GM13976 (cell line): ENCODE measurements at places on chromosomes 4 and X.

GRCh38 chr4:96786306-96786705 lies 946.4 kb downstream of the PDHA2 start:
- no peak for DNase-seq

GRCh38 chrX:31319586-31319985 lies 247.7 kb upstream of the FTHL17 start:
- DNase-seq = no peak

GRCh38 chr4:26452565-26453531 lies 37.4 kb downstream of the CCKAR start:
- DNase-seq = no peak

DNA sequence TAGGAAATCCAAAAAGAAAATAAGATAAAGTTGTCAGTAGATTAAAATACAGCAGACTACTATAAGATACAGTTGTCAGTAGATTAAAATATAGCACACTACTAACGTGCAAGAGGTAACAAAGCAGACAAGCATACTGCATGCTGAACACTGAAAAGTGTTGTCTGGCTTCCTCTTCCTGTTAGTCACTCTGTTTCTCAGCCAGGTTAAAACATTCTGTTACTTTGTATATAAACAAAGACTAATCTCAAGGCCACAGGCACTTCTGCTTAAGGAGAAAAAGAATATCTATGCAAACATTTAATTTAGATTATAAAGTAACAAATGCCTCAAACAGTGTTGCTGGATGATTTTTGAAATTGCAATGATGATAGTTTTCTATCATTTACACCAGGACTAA lies 41.0 kb upstream of the SCD5 start:
- DNase-seq = no peak

DNA sequence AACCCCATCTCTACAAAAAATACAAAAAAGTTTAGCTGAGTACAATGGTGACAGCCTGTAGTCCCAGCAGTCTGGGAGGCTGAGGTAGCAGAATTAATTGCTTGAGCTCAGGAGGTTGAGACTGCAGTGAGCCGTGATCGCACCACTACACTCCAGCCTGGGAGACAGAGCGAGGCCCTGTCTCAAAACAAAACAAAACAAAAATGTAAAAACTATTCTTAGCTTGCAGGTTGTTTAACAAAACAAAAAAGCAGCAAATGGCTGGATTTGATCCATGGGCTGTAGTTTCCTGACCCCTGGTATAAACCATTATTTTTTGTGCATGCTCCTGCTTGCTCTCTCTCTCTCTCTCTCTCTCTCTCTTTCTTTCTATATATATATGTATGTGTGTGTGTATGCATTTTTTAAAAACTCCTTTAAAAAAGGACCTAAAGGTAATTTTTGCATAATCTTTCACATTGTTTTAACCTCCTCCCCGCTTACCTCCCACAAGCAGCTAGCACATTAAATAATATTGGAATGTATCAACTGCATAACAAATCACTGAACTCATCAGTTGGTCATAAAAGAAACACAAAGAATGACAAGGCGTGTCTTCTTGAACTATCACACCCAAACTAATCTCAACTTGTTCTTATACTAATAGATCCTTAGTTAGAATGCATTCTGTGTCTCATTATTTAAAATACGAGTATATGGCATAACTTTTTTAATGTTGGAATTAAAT lies 4.8 kb downstream of the AREG start:
- no peak for DNase-seq

DNA sequence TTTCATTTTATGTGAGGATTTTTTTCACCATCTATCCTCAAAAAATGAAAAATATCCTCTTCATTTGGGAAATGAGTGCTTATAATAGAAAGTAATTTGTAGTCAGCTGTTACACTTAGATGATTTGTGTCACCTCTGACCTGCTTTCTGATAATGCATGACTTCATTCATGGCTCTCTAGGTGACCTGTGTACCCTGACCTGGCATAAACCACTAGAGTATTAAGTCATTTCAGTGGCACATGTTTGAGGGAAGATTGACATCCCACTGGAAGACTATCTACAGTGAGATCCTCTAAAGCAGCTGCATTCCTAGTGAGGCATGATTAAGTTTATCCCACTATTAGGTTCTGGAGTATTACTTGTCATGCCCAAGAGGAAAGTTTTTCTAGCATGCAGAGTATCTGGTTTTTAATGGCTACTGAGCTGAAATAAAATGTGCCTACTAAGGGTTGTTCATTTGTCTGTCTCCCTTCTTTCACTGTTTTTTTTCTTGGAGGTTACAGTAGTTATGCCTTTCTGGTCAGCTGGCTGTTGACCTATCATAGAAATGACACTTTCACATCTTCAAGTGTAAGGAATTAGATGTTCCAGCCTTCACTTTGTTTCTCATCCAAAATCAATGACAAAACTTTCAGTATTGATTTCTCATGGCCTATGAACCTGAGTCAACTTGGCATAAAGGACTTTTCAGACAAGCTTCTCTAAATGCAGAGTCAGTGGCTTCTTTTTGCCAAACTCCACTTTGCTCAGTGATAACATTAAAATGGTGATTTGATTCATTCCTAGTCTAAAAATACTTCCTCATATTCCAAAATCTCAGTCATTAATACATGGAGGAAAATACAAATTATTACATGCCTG lies 33.1 kb downstream of the TET2 start:
- DNase-seq = no peak

- DNase-seq = no peak
Measured at GRCh38 chr4:87912164-87913004, 63.1 kb upstream of the SPP1 start.

GRCh38 chrX:139734996-139735395 lies 27.0 kb upstream of the MCF2 start:
- DNase-seq = no peak

DNA sequence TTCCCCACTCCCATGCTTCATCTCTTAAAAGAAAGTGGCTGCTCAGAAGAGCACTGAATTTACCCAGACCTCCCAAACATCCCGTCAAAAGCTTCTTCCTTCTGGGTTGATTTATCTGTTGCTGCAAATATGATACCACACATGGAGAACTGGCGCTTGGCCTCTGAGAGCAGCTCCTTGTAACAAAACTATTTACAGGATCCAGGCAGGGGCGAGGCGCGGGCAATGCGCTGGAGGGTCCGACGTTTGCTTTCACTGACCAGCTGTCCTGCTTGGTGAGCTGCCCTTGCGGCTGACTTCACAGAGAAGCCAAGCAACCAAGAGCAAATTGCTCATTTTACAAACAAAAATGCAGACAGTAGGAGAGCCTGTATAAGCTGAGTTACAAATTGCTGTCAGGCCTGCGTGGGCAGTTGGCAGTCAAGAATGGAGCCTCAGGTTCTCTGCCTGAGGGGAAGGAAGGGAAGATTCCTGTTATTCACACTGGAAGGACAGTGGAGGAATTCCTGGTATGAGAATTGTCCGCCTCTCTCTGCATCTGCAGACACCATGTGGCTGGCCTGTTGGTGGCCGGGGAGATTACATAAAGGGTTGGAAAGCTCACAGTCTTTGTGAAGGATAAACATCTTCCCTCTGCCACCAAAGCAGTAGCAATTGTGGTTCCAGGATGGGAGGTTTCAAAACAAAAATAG lies 192.2 kb upstream of the LEF1 start:
- DNase-seq = no peak

DNA sequence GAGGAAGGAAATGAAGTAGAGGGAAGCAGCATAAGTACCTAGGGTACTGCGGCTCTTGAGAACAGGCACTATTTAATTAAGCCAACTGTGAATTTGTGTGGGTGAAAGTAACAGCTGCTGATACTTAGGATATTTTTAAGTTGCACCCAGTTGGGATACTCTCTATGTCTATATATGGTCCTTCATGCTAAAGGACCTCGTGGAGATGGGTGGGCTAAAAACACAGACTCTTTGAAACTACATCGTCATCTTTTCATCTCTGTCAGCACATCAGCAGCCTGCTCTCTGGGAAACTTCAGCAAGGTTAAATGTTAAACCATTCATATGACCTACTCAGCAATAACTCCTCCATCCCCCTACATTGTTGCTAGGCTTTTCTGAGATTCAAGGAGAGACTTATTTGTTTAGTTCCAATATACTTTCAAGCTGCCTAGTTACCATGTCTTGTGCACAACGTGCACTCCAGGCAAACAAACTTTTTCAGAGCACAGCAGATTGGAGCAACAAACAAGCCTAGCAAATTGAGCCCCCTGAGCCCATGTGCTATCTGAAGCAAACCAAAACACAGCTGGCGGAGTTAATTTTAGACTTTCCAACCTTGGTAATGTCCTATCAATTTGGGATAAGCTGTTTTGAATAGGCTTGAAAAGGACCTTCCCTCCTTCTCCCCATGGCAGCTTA lies 6.2 kb upstream of the MOB1B start:
- no peak for DNase-seq

DNA sequence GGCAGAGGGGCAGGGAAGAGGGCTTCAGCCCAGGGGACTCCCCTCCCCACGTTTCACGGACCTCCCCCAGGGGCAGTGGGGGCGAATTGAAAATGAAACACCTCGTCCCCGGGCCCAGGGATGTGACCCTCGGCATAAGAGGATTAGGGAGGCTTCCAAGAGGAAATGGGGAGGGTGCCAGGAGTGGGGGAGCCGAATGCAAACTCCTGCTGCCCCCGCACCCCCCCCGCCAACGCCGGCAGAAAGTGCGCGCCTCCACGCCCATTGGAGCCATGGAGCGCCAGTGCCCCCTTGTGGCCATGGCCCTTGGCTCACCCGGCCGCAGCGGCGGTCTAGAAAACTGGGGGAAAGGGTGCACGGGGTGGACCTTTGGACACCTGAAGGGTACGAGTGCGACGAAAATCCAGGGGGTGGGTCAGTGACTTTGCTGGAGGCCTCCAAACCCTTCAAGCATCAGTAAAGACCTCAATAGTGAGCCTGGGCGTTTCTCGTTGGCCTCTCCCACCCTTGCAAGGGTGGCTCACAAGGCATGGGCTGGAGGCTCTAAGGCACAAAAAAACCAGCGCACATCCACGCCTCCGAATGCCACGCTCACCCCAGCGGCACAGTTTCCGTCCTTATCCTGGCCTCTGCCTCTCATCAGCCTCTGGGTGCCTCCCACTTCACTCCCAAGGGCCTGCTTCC lies 120.8 kb upstream of the PJA1 start:
- peak; percentile 81 for DNase-seq

- no peak for DNase-seq
Measured at GRCh38 chr4:81505004-81505598, 33.4 kb upstream of the RASGEF1B start.

DNA sequence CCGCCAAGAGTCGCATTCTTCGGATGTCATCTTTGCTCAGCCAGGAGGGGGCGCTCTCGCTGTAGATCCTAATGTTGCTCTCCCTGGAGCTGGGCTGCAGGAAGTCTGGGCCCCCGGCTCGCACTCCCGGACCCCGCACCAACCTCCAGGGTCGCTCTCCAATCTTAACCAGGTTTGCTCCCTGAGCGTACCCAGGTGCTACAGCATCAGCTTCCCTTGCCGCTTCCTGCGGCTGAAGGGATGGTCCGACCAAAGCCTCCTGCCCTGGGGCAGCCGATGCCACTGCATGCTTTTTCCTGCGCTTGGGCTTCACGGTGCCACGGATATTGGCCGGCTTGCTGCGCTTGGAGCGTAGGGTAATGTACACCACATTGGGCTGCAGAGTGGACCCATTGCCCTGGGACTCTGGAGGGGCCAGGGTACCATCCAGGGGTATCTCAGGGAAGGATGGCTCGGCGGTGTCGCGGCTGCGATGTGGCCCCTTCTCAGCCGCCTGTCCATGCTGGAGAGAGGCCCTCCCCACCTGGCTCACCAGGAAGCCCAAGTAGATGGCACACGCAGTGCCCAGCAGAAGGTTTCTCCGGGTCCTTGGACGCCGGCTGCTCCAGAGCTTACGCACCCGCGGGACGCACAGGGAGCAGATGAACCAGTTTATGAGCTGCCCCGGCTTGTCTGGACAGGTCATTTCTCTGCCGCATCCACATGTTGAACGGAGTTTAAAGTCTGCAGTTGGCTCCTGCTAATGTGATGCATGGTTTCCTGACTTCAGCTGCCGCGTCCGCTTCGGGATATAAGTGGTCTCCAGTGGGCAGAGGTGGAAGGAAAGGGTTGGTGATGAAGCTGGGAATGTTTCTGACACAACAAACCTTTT lies 1.9 kb downstream of the GASK1B start:
- DNase-seq = peak; percentile 59

- DNase-seq = no peak
Measured at GRCh38 chr4:69467797-69468196, 27.9 kb downstream of the UGT2B4 start.

DNA sequence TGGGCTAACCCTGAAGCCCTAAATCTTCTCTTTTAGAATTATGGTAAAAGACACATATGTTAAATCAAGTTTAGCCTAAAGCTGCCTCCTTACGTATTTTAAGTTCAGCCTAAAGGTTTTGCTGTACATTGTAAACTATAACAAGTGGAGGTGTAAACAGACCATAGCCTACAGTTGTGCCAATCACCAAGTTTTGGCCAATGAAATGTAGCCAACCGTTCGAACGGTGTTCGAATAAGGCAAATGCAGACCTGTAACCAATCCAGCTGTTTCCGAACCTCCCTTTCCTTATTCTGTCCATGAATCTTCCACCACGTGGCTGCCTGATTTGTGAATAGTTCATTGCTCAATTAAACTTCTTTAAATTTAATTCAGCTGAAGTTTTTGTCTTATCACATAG lies 52.1 kb upstream of the TBC1D9 start:
- DNase-seq = no peak
